Activated CD8-positive, alpha-beta memory T cell treated with anti-CD3 and anti-CD28 coated beads, Interleukin-2, amount 50 U/mL, for 4 hours (primary cell): ENCODE measurements at places on chromosomes 1 and 21.

DNA sequence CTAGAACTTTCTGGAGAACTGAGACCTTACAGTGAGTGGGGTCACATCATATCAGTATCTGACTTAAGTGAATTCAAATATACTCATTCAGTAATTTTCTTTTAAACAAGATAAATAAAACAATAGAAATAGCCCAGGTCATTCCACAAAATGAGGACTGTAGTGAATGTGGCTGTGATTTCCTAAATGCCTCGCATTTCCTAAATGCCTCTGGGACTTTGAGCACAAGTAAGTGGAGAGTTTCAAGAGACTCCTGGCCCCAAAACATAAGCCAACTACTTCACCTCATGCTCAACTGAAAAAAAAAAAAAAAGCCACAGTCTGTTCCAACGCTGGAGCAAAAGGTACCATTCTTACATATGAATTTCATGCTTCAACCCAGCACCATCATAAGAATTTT is 81.5 kb downstream of the ZNF281 start:
- DNase-seq: no peak

DNA sequence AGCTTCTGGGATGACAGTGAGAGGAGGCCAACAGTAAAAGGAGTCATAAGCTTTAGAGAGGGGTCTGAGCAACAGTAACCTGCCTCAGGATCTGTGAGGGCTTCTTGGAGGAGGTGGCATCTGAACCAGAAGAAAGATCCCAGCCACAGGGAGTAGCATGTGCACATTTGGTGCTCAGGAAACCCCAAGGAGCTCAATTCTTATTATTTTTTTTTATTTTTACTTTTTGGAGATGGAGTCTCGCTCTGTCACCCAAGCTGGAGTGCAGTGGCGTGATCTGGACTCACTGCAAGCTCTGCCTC is 4.7 kb downstream of the THEMIS2 start:
- no peak for DNase-seq

DNA sequence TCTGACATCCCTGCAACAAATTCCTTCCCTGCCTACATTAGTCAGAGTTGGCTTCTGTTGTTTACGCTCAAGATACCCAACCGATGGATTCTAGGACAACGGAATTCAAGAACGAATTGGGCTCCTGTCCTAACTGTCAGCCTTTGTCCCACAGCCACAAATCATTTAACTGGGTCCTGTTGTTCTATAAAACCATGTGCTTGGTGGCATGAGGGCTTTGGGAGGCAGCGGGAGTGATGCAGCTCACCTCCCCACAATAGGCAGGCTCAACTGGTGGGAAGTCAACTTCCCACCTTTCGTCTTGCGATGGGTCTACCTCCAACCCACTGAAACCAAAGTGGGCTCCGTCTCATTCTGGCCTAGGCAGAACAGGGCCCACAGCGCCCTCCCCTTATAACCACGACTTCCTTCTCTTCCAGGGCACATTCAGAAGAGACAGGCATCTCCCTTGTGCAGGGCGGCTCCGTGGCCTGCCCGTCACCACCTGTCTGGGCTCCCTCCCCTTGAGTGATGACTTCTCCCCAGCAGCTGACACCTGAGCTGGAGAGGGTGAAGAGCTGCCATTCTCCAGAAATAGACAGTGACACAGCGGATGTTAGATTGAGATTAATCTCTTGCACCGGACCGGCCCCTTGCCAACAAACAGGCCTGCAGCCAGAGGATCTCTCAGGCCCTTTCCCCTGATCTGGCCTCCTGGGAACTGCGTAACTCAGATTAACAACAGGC is 26.5 kb downstream of the LRRC38 start:
- no peak for DNase-seq

DNA sequence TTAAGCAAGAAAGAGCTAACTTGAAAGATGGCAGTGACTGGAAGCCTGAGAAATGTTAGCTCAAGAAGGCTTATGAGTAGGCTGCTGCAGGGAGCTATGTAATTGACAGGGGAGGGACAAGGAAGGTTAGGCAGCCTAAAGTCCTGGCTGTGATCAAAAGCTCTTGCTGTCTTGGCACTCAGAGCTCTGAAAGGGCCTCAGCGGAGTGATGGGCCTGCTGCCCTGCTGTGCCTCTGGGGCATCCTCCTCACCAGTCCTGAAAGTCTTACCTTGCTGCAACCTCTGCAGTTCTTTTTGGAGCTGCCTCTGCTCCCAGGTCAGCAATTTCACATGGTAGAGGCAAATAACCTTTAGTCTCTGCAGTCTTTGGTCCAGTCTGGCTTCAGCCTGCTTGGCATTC is 1.8 kb downstream of the CCDC190 start:
- DNase-seq: no peak

- no peak for DNase-seq
Measured at GRCh38 chr1:7470904-7471638, 300.0 kb upstream of the VAMP3 start.

DNA sequence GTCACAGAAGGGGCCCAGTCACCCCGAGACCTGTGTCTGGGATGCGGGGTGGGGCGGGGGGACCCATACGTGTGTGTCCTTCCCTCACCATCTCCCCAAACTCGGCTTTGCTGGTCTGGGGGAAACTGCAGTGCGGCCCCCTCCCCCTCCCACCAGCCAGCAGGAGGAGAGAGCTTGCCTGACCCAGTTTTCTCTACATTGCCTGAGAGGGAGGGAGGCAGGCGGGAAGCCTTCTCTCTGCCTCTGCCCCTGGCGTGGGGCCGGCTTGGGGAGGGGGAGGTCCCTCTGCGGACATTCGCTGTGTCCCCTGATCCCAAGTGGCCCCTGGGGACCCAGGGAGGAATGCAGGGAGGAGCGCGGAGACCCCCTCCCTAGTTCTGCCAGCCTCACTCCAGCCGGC is 3.9 kb downstream of the EPHA8 start:
- no peak for DNase-seq

DNA sequence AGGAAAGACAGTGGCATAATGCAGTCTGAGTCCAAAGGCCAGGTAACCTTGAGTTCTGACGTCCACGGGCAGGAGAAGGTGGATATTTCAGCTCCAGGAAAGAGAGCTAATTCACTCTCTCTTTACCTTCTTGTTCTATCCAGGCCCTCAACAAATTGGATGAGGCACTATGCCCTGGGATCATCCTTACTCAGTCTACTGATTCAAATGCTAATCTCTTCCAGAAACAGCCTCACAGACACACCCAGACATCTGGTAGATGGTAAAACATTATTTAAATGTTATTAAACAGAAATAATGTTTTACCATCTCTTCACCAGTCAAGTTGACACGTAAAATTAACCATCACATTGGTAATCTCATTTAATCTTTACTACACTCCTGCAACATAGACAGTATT is 73.0 kb downstream of the RBM11 start:
- no peak for DNase-seq

DNA sequence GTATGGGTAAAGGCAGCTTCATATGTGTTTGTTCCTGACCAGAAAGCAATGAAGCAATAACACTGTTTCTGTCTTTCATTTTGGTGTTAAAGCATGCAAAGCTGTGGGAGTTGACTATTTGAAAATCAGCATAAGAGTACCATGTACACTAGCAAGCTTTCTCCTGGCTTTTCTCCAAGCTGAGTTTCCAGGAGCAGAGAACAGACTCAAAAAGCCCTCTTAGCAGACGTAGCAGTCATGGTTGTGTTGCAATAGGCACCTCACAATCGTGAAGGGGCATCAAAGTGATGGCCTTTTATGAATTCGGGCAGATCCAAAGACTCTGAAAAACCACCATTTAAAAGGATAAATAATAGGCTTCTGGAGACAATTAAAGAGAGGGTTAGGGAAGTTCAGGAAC is 159.7 kb downstream of the PTGER3 start:
- no peak for DNase-seq

- no peak for DNase-seq
Measured at GRCh38 chr1:190098756-190099155, 378.9 kb downstream of the BRINP3 start.

GRCh38 chr1:203682473-203683383 is 56.1 kb downstream of the ATP2B4 start:
- no peak for DNase-seq

GRCh38 chr1:15965228-15965767 is 10.6 kb downstream of the ZBTB17 start:
- no peak for DNase-seq

DNA sequence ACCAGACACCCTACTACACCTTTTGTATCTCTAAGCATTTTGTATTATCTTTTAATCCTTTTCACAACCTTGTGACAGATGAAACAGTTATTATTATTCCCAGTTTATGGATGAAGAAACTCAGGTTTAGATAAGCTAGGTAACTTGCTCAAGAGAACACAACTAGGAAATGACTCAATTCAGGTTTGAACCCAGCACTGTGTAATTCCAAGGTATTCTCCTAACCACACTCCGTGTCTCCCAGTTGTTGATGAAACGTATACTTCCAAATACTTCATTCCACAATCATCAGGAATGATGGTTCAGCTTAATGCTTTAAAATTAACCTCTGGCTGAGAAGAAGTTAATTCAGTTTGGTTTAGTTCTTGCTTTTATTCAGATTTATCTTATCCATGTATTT is 51.7 kb upstream of the MRPS6 start:
- no peak for DNase-seq

GRCh38 chr1:199269241-199269640 is 630.4 kb downstream of the PTPRC start:
- DNase-seq: no peak

DNA sequence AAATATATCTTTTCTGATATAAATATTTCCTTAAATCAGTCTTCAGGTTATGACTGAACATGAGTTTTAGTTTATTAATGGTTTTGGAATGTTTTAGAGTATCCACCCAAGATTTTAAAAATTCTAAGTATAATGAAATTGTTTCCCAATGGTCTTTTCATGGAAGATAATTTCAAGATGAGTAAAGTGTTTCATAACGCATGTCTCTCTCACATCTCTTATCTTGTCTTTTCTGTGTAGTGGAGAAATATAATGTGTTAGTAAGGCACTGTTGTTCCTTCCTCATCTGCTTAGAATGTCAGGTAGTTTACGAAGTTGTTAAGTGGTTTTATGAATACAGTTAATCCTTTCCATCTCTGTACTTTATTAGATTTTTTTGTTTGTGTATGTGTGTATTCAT is 49.6 kb downstream of the PLA2G4A start:
- no peak for DNase-seq

DNA sequence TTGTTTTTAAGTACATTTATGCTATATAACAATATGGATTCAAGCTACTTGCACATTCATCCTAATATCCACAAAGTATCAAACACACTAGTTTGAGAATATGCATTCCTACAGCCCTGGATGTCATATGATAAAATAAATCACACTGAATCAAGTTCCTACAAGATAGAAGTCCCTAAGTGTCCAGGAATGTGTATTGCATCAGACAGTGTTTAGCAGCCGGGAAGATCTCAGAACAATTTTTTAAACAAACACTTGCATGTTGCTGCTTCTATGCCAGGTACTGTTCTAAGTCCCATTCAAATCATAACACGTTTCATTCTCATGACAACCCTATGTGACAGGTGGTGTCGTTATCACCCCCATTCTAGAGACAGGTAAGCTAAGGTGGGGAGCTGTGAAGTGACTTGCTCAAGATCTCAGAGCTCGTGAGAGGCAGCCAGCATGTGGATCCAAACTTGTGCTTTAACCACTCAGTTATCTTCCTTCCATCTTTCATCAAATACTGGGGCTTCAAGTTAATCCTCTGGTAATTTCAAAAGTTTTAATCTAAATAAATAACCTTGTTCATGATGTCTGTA is 68.3 kb upstream of the KIF26B start:
- DNase-seq: no peak
